ENCODE measurements at places on chromosomes 1 and 21.

GRCh38 chr1:227742738-227743715 lies 7.8 kb downstream of the SNAP47 start:
- no peak for DNase-seq

DNA sequence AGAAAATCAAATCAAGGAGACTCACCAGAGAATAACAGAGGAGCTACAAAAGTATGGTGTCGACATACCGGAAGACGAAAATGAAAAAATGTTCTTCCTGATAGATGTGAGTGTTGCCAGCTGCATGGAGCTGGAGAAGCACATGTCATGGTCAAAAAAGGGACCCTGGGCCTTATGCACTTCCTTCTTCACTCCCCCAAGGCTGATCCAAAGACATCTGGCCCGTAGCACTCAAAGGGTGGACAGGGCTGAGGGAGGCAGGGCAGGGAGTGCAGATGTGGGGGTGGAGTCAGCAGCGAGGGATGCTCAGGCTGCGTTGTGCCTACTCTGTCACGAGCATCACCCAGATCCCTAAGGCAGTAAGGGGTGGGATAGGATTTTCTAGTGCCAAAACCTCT lies 19.4 kb downstream of the MX1 start:
- DNase-seq = no peak

DNA sequence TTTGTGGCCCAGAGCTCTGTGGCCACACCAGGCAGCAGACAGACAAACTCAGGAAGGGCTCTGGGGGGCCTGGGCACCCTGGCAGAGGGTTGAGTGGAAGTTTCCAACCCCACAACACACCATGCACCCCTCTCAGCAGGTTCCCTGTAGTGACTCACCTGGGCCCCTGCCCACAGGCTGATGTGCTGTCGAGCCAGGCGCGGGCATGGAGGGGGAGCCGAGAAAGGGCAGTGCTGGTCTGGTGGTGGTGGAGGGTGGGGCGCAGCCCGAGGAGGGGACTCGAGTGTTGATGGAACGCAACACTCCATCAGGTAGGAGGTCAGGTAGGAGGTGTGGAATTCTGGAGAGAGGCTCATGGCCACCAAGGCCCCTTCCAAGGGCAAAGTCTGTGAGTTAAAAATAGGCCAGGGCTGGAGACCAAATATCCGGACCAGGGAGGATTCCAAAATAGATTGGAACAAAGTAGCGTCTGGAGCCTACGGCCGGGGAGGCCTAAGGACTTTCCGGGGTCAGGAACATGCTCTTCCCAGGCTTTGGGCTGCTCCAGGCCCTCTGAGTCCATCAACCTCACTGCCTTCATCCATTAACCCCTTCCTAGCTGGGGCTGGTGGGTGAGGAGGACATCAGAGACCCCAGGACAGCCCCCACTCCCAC lies 191.5 kb upstream of the AJAP1 start:
- no peak for DNase-seq

GRCh38 chr1:77664939-77665516 lies 17.4 kb downstream of the ZZZ3 start:
- no peak for DNase-seq

All from SK-N-DZ (cell line).